ENCODE measurements at places on chromosomes 13 and 19. TPM values are rescaled to one million over a fixed set of nuclear protein-coding genes. Genes with fewer than 3 reads are reported as not detected.

CNFN gene
- 0.56 TPM for total RNA-seq

ATP4B gene
- total RNA-seq, result not detected

PNMA8B gene
- total RNA-seq, result not detected

C5AR2 gene
- total RNA-seq, result 0.14 TPM

CEBPA gene
- total RNA-seq, result 0.21 TPM

ZNF888 gene
- 3.2 TPM for total RNA-seq

POP4 gene
- 84.1 TPM for total RNA-seq

MYPOP gene
- 12.7 TPM for total RNA-seq

ERICH4 gene
- total RNA-seq, result not detected

MBD3L3 gene
- total RNA-seq, result not detected

HIF3A gene
- not detected for total RNA-seq

TPTE2 gene
- not detected for total RNA-seq

All from HFFc6 (cell line).